NCI-H1048 (cell line): ENCODE measurements at places on chromosomes 16 and 17.

DNA sequence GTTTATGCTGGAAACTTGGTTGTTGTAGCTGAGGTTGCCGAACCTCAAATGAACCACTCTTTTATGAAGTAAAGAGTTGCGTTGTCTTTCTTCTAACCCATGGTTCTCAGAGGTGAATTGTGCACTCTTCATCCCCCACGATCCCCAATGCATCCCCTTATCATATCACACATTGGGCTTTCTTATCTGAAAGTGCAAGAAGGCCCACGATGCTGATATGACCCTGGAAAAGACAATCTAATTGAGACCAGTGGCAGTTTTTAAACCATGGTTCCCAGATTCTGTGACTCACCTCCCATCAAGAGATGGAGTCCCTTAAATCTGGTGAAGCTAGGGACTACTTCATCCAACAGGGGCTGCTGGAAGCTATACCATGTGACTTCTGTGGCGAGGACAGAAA, 156.3 kb upstream of the IRX3 start:
- DNase-seq: no peak

DNA sequence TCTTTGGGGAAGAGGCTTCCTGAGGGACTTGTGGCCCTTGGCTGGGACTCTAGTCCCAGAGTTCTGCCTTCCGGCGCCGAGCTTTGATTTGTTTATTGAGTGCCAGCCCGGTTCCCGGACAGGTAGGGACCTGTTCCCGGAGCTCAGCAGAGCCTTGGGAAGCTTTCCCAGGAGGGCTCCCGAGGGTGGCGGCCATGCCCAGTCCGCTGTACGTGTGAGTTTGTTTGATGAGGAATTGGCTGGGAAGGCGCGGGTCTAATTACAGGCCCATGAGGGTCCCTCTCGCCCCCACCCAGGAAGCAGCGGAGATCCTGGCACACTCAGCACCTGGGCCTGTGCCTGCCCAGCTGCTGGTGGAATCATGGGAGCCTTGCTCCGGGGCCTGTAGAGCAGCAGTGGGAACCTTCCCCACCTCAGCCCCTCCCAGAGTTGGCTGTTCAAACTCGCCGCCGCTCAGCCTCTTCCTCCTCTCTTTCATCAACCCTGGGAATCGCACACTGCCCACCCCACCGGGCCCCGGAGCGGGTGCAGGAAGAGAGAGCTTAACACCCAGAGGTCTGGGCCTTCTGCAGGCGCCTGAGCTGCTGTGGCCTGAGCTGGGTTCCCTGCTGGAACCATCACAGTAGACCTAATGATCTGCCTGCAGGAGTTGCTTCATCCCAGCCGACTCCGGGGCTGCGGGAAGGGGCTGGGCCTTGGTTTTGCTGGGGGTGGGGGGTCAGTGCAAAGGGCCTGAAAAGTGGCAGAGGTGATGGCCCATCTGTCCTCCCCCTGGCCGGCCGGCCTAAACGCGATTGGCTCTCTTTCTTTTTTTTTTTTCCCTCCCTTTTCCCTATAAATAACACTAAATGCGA, 313.7 kb downstream of the SEC14L1 start:
- no peak for DNase-seq

GRCh38 chr17:50370052-50370451, 2.9 kb downstream of the MRPL27 start:
- no peak for DNase-seq

DNA sequence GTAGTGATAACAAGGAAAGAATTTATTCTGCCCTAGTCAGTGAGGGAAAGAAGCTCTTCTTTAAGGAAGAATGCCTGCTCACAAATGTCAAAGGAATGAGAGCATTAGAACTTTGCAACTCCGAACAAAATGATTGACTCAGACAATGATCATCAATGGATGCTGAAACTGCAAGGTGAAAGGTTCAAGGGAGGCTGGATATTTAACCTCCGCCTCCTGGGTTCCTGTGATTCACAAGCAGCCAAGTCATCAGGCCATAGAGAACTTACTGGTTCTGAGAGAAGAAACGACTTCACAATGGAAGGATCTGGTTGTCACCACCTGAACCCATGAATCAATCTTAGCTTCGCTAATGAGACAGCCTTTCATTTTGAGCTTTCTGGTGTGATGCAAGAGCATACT, 16.0 kb upstream of the SCNN1B start:
- DNase-seq: no peak

DNA sequence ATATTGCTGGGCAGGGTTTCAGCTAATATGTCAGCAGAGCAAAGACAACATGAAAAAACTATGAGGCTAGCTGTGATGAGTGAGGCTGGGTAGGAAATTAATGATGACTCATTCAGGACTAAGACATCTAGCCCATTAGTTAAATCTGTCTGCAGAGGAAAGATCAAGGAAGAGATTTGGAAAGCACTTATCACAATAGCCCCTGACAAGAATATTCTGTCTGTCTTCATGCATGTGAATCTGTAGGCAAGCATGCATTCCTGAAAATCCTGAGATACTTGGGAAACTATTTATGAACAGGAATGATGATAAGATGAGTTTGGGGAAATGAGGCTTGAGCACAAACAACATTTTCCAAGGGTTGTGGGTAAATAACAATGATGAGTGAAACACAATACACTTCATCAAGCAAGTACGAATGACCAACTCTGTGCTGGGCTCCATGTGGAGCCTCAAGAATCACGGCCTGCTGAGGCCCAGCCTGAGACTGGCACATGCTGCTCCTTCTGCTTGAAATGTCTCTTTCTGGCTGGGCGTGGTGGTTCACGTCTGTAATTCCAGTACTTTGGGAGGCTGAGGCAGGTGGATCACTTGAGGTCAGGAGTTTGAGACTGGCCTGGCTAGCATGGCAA, 96.5 kb upstream of the ASIC2 start:
- DNase-seq: no peak

- DNase-seq: no peak
These were observed 254.0 kb downstream of the KATNIP start for GRCh38 chr16:27803775-27804549.

GRCh38 chr17:75818326-75818885, 25.8 kb downstream of the UNC13D start:
- DNase-seq: no peak

DNA sequence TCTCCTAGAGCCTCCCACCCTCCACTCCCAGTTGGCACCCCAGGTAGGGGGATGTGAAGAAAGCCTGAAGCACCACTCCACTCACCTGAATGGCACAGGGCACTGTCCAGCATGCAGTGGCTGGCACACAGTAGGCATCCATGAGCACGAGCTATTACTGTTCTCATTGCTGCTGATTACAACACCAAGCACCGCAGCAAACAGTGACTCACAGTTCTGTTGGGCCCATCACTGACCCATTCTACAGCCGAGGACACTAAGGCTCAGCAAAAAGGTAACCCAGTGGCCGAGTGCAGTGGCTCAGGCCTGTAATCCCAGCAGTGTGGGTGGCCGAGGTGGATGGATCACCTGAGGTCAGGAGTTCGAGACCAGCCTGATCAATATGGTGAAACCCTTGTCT, 2.7 kb downstream of the ZSCAN10 start:
- DNase-seq: no peak

DNA sequence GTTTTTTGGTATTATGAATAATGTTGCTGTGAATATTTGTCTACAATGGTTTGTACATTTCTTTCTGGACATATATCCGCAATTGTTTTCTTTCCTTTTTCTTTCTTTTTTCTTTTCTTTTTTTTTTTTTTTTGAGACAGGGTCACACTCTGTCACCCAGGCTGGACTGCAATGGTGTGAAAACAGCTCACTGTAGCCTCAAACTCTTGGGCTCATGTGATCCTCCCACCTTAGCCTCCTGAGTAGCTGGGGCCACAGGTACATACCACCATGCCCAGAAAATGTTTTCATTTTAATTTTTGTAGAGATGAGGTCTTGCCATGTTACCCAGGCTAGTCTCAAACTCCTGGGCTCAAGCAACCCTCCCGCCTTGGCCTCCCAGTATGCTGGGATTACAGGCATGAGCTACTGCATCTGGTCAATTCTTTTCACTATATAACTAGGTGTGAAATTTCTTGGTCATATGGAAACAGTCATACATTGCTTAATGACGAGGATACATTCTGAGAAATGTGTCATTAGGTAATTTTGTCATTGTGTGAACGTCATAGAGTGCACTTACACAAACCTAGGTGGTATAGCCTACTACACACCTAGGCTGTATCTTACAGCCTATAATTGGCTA, 15.2 kb downstream of the IL21R start:
- no peak for DNase-seq

DNA sequence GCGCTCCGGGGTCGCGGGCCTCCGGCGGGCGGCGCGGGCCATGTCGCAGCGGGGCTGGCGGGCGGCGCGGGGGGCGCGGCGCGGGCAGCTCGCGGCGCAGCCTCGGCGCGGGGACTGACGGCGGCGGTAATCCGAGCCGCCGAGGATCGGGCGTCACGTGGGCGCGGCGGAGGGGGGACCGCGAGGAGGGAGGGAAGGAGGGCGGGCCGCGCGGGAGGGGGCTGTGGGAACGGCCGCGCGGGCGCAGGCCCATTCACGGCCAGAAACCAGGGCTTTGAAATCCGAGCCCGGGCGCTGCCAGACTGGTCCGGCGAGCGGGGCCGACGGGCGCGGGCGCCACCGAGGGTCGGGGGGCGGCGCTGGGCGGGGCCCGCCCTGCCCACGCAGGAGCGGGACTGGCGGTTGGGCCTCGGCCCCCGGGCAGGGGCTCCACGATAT, at the start of gene MTSS2:
MTSS2 (minus strand) TSS at position 116 of the 438 bp plus-strand sequence. CDS start 262 bp downstream, outside the sequence.
- DNase-seq: peak; percentile 20

DNA sequence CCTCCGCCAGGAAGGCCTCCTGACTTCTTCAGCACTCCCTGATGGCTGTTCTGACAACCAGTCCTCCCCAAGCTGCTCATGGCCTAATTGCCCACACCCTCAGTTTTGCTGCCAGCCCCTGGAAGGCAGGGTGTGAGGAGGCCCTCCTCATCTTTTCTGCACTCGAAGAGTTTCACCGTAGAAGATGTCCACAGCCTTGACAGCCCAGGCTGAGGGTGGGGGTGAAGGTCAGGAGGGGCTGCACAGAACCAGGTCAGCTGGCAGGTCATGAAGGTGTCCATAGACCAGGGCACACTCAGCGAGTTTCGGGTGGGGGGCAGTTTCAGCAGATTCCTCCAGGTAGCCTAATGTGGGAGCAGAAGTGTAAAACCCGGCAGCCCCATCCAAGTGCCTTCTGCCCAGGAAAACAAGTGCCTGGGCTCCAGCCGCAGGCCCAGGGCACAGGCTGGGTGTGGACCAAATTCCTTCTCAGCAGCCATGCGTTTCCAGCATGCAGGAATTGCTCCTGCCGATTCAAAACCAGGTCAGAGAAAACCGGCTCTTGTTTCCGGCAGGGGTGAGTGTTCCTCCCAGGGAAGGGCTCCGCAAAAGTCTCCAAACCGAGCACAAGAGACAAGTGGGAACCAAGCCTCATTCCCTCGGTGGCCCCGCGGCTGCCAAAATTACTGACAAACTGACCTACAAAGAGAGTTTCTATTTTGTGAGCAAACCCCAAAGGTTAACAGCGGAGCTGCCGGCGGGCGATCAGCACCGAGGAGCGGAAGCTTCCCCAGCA, 228.8 kb downstream of the C16orf78 start:
- DNase-seq: no peak

DNA sequence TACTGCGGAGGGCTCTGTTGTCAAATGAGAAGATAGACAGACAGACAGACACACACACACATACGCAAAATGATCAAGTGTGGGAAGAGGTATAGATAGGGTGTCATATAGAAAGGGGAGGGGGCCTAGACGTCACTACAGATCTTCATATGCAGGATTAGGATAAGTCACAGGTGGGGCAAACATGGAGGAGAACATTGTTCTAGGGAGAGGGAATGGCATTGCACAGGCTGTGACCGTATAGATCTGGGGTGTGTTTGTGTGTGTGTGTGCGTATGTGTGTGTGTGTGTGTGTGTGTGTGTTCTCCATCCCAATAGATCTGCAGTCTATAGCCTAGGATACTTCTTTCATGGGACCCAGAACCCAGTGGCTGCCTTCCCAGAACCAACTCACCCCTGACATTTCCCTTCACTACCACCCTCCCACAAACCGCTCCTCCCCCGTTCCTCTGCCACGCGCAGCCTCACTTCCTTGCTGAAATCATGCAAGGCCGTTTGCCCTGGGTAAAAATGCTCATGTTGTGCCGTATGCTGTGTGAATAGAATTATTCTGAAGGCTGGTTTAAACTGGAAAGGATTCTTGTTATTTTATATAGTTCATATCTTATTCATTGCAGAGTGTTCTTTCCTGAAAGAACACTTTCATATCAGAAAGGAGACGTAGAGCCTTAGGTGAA, 50.5 kb upstream of the CCL1 start:
- DNase-seq: no peak

DNA sequence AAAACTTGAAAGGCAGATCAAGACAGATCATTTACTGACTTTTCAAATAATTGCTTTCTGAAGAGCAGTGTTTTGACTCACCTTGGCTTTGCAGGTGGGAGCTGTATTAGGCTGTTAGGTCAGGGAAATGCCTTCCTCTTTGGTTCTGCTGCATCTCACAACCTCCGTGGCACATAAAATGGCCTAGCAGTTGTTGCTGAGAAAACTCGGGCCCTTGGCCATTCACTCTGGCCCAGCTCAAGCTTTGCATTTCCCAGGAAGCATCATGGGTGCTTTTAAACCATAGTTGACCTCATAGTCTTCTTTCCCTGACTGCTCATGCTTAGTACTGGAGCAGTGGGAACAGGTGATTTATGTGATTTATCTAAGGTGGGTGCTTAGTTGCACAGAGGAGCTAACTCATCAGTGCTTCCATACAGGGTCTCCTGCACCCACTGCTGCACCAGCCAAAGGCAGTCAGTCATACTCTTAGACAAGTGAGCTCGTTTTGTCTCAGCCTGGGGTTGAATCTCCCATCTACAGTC, 83.6 kb downstream of the KSR1 start:
- no peak for DNase-seq

DNA sequence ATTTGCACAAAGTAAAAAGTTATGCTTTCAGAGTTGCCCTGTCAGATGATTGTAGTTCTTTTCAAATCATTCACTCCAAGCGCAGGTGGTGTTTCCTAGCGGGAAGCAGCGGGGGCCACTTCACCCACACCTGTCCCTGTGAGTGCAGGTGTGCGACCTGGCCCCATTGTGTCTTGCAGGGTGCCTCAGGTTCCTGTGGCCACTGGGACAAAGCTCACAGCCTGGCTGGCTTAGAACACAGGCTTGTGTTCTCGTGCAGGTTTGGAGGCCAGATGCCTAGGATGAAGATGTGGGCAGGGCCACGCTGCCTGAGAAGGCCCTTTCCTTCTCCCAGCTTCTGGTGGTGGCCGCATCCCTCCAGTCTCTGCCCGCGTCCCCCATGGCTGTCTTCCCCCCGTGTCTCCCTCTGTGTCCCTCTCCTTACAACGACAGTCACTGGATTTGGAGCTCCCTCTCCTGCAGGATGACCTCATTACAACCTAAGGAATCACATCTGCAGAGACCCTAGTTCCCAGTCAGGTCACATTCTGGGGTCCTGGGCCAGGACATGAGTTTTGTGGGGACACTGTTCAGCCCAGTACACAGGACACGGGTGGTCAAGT, 90.5 kb downstream of the NPIPB11 start:
- DNase-seq: no peak

GRCh38 chr17:60141111-60142018, 8.4 kb upstream of the CA4 start:
- no peak for DNase-seq
